Germinal center (tissue), 1 donor: ENCODE measurements at places on chromosomes 12 and 14.

GRCh38 chr12:84814664-84815245 lies 97.8 kb downstream of the SLC6A15 start:
- DNase-seq: no peak

DNA sequence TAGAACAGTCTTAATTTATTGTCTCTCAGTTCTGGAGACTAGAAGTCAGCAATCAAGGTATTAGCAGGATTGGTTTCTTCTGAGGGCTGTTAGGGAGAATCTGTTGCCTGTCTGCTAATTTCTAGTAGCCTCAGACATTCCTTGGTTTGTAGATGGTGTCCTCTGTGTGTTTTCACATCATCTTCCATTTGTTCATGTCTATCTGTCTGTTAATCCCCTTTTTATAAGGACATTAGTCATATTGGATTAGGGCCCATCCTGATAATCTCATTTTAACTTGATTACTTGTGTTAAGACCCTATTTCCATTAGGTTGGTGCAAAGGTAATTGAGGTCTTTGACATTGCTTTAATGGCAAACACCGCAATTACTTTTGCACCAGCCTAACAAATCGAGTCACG lies 34.3 kb downstream of the TBC1D15 start:
- no peak for DNase-seq

GRCh38 chr12:23950210-23950774 lies 822 bp upstream of the SOX5 start:
- no peak for DNase-seq

- peak; percentile 74 for DNase-seq
Observed at GRCh38 chr12:89927226-89927698, 218.6 kb upstream of the ATP2B1 start.

DNA sequence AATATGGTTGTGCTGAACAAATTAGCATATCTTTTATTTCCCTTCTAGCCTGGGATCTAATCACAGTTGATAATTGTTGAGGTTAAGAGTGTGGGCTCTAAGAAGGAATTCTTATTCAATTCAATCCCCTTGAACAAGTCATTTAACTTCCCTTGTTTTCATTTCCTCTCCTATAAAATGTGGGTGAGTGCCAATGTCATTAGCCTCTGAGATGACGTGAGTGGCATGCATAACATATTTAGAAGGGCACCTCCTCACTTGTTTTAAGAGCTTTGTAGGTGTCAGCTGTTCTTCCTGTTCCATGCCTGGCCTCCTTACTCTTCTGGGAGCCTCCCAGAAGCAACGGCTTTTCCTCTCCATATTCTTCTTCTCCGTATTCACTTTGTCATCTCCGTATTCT lies 155.4 kb upstream of the NEDD1 start:
- DNase-seq: no peak

- no peak for DNase-seq
Observed at GRCh38 chr12:101824831-101825230, 5.9 kb downstream of the GNPTAB start.

GRCh38 chr14:102757646-102758045 lies 19.6 kb upstream of the TRAF3 start:
- no peak for DNase-seq

GRCh38 chr14:91008759-91009409 lies 51.6 kb downstream of the RPS6KA5 start:
- no peak for DNase-seq

DNA sequence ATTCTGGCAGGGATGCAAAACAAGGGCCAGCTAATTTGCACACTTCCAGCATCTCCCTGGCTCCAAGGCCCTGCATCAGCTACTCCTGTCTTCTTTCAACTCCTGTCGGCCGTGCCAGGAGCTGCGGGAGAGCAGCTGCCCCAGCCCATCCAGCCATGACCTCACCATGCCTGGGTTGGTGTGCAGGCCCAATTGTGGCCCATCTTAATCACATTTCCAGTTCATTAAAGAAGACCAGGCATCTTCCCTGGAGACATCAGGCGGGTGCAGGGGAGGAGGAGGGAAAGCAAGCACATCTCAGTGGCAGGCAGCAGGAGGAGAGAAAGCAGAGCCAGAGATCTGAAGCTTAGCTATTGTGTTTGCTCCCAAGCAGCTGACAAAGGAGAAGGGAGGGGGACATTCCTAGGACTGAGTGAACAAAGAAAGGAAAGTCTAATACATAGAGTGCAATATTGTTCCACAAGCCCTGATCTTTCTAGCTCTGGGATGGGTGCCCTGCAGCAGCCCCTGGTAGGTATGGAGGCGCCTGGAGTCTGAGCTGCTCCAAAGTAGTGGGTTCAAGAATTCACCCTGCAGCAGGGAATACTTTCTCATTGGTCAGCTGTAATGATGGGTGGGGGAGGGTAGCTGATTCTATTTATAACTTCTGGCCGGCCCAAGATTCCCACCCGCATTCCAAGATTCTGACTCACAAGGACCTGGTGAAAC lies 40.1 kb downstream of the VWF start:
- DNase-seq: no peak

DNA sequence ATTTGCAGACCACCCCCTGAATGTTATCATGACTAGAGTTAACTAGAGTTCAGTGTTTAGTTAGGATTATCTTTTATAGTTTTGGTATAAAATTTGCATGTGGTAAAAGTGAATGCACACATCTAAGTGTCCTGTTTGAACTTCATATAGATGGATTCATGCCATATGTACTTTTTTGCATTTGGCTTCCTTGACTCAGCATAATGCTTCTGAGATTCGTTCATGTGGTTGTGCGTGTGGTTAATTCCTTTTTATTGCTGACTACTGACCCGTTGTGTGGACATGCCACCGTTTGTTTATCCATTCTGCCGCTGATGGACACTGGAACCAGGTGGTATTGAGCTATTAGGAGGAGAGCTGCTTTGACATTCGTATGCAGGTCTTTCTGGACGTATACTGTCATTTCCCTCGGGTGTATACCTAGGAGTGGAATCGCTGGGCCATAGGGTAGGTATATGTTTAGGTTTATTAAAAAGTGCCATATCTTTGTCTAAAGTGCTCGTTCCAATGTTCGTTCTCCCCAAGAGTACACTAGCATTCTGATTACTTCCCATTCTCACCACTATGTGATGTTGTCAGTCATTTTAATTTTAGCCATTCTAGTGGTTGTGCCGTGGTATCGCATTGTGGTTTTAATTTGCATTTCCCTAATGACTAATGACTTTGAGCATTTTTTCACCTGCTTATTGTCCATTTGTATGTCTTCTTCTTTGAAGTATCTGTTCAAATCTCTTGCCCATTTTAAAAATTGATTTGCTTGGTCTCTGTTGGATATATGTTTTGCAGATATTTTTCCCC lies 37.7 kb downstream of the RIN3 start:
- peak; percentile 53 for DNase-seq
